ENCODE measurements at places on chromosomes 5 and 9.

GRCh38 chr5:65262096-65262495 lies 219.6 kb downstream of the ADAMTS6 start:
- DNase-seq: no peak

DNA sequence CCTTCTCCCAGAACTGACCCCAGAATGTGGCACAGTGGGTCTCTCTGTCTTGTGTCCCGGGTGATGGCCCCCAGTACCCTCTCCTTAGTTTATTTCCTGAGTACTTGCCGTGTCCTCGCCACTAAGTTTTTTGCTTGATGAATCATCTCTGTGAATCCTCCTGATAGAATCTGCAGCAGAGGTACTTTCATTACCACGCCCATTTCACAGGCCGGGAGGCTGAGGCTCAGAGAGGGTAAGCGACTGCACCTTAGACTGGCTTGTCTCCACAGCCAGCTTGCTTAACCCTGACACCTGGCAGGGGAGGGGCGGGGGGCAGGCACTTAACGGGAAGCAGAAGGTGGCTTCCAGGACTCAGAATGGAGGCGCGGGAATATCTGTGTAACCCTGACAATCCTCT lies 7.9 kb upstream of the IER5L start:
- no peak for DNase-seq

DNA sequence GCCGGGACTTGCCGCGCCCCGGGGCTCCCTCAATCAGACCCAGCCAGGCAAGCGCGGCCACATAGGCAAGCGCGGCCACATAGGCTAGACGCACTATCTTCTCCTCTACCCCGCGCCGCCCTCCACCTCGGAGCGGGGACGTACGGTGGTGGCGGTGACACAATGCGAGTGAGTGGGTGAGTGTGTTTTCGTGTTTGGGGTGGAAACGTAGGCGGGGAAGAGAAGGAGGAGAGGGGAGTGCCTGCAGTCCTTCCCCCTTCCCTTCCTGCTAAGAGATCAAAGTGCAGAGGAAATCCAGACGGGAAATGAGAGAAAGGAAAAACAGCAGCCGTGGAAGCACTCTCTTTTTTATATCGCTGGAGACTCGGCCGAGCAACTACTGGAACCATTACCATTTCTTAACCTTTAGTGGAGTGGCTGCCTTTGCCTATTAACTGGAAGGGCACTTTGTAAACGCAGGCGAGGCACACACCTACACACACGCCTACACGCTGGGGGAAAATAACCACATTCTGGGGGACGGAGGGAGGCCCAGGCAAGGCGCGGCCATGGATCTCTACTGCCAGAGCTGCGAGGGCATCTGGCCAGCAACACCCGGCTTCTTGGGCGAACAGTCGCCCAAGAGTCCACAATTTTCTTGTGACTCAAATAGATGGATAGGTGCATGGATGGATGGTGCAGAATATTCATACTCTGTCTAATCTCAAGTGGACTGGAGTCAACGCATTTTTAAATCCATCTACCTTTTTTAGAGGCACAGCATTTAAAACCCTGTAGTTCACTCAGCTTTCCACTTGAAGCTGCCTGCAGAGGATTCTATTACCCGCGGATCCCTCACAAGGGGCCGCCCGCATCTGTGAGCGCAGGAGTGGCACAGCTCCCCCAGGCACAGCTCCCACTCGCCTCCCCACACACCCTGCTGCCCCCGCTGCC lies 2.1 kb downstream of the EDIL3 start:
- DNase-seq: no peak

DNA sequence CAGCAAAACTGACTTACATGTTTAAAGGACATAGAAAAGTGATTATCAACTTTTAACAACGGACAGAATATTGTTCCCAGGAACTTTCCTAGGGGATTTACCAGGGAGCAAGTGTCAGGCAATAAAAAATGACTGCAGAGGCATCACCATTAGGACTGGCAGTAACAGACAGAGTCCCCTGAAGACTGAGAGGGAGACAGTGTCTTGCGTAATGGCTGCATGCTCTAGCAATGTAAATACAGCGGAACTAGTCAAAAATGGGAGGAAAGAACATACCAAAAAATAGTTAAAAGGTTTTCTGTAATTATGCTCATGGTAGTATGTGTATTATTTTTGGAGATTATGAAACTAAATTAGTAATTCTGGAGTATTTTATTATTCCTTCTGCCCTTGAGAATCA lies 181.8 kb downstream of the CRB2 start:
- DNase-seq: no peak

DNA sequence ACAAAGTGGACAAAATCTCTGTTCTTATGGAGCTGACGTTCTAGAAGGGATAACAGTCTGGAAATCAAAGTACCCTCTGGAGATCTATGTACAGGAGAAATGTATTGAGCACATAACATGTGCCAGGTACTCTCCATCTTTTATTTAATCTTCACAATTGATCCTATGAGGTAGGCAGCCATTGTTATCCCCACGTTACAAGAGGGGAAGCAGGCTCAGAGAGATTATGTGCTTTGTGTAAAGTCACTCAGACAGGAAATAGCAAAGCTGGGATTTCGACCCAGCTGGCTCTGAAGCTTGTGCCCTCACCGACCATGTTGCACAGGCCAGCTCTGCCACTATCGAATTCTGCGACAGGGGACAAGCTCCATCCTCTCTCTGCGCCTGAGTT lies 21.5 kb downstream of the PDGFRB start:
- no peak for DNase-seq

- DNase-seq: peak; percentile 20
Measured at GRCh38 chr5:62093976-62094375, 212.0 kb upstream of the KIF2A start.

DNA sequence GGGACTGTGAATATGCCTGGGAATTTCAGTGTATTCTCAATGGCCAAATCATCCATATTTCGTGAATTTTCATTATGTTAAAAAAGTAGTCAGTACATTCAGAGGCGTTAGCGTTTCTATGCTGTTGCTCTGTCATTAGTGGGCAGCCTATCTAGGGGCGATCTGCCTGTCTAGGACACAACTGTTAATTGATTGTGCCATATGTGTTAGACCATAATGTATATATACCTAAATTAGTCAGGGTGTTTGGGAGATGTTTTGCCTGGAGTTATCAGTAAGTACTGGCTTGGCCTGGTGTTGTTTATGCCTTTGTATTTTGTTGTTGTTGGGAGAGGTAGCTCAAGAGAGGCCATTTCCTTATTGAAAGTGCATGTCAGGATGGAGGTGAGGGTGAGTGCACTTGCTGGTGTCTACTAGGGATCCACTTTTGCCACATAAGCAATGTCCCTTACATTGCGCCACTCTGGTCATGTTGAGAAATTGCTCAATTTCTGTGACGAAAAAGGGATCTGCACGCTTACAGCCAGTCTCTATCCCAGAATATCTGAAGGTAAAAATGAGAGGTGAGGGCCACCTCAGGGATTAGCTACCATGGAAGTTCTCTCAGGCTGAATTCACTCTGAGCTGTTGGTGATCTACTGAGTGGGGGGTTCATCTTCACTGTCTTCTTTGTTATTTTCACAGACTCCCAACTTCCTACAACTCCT lies 123.3 kb downstream of the ST8SIA4 start:
- DNase-seq: no peak

- no peak for DNase-seq
Measured at GRCh38 chr9:77170991-77171699, 6.2 kb upstream of the VPS13A start.

GRCh38 chr9:107148216-107148615 lies 134.9 kb upstream of the RAD23B start:
- DNase-seq: no peak

DNA sequence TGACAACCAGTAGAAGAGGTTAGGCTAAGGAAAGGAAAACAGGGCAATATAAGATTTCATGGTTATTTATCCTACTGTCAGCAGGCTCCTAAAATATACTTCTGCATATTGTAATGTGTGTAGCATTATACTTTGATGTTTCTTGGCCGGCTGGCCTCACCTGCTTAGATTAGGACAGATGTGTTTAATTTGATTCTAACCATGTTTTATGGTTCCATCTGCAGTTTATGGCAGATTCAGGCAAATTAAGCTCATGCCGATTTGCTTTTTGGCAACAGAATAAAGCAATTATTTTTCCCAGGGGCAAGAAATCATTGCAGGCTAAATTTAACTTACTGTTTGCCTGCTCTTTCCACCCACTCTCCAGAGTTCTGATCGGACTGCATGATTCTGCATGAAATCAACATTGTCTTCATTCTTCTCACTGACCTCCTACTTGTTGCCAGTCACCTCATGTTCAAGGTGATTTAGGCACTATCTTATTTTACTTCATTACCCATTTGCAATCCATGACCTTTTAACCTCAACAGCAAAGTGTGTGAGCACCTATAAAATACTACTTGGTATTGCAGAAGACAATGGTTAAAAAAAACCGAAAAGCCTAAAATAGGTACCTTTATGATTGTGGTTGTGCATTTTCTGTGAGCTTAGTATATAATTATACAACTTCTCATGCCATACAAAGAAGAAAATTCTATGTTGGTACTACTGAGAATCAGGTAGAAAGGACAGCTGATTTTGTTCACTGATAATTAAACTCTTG lies 125.2 kb downstream of the EDIL3 start:
- DNase-seq: no peak

DNA sequence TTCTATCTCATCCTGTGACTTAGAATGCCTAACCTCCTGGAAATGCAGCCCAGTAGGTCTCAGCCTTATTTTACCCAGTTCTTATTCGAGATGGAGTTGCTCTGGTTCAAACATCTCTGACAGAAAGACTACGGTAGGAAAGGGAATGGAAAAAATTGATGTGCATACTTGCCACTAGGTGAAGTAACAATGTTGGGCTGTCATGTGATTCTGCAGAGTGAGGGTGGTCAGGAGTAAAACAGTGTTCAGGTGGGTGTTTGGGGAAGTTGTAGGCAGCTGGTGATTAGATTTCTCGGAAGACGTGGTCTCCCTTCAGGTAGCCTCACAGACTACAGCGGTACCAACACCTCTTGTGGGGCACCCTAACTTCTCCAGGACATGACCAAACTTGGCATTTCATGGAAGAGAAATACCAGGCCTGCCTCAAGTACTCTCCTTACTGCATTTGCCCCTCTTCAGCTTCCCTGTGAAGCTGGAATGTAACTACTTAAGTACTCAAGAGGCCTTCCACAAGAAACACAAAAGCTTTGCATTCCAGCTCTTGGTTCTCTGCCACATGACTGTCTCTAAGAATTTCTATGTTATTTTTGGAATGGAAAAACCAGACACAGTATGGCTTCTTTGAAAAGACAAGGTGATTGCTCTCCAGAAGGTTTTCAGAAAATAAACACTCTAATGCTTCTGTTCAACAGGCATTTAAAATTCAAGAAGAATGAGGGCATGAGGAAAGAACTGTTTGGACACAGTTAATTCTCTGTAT lies 17.4 kb upstream of the ENTREP1 start:
- DNase-seq: no peak

GRCh38 chr9:19378164-19378563 lies 1.9 kb downstream of the RPS6 start:
- no peak for DNase-seq

- no peak for DNase-seq
Measured at GRCh38 chr5:179805529-179806249, 977 bp downstream of the MGAT4B start.

DNA sequence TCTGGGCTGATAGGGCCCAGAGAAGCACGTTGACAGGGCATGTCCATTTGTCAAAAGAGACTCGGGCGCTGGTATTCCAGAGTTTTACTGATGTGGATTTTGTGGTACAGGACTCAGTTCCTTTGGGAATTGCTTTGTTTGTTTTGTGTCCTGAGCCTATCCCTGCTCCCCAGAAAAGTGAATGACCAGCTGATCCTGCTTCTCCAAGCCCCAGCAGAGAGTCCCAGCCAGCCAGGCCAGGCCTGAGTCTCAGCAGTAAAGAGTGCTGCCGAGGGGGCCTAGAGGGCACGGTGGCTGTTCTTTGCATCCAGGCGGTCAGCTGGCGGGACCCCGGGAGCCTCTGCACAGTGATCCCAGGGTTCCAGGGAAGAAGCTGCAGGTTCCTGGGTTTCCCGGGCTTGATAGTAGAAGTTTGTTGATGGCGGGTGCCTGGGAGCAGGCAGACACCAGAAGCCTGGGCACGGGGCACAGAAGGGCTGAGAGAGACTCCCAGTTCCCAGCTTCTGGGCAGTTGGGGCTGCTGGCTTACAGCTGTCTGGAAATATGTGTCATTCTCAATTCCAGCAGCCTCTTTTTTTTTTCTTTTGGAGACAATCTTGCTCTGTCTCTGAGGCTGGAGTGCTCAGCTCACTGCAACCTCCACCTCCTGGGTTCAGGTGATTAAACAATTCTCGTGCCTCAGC lies 8.7 kb downstream of the PRDM12 start:
- DNase-seq: no peak

DNA sequence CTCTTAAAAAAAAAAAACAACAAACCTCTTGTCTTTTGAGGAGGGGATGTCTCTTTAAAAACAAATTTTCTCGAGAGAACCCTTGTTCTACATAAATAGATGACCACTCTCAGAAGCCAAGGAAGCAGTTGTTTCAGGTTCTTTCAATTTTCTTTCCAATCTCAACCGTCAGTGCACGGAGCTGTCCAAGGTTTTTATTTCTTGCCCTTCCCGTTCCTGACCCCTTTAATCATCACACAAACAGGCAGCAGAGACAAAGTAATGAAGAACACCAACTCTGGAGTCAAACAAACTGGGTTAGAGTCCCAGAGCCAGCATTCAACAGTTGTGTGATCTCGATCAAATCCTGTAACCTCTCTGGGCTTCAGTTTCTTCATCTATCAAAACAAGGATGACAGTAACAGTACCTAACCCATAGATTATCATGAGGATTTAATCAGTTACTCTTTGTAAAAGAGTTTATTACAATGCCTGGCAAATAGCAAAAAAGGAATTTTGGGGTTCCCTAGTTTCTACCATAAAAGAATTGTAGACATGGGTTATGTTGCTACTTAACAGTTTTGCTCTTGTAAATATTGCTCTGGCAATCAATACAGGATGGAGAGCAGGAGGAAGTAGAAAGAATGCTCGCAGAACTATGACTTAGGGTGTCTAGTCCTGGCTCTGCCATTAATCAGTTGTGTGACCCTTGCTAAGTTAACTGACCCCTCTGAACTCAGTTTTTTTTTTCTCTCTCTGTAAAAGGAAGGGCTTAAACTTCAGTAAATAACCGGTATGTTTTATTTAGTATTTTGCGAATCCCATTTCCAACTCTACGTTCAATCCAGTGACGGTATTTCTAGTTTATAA lies 1.0 kb upstream of the NIM1K start:
- DNase-seq: no peak

- no peak for DNase-seq
Measured at GRCh38 chr5:177378884-177379883, 5.0 kb upstream of the SLC34A1 start.

DNA sequence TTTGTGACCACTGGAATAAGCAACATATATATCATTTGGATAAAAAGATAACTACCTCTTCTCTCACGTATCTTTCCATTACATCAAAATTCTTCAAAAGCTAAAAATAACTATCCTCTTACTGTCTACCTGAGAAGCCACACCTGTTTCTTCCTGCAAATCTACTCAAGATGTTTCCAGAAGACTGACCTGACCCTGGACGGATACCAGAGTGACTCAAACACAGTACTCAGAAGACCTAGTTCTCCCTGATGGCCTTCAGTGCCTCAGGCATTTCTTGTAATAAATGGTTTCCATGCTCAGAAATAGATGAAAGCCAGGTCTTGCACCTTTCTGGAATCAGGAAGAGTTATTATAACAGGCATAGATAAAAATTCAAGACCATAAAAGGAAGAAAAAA lies 245.9 kb upstream of the PIK3R1 start:
- no peak for DNase-seq
